ENCODE measurements at places on chromosomes 16 and 17.

- DNase-seq: peak; percentile 88
Measured at GRCh38 chr17:17440010-17440843, 36.6 kb upstream of the MED9 start.

- DNase-seq: no peak
Measured at GRCh38 chr16:73268366-73268993, 220.6 kb upstream of the ZFHX3 start.

DNA sequence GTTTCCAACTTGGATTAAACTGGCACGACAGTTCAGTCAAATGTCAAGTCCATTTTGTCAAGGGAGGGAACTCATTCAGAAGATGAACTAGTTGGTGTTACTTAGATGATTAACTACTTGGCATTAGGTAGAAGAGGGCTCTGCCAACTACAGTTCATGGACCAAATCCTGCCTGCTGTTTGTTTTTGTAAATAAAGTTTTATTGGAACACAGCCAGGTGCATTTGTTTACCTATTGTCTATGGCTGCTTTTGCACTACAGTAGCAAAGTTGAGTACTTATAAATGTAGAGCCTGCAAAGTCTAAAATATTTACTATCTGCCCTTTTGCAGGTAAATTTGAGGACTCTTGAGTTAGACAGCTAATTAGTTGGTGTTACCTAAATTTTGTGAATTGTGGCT lies 410.0 kb downstream of the MAF start:
- DNase-seq: no peak

GRCh38 chr17:7383371-7383741 lies 2.5 kb downstream of the TNK1 start:
- DNase-seq: no peak

- no peak for DNase-seq
Measured at GRCh38 chr16:66332634-66333610, 33.6 kb upstream of the CDH5 start.

GRCh38 chr17:3655766-3656165 lies 12.6 kb downstream of the TAX1BP3 start:
- DNase-seq: no peak

- no peak for DNase-seq
Measured at GRCh38 chr16:66376114-66376513, 9.6 kb downstream of the CDH5 start.

GRCh38 chr17:15490634-15491261 lies 23.3 kb upstream of the CDRT4 start:
- DNase-seq: peak; percentile 35

- no peak for DNase-seq
Measured at GRCh38 chr17:29214215-29215146, 32.2 kb upstream of the CRYBA1 start.

DNA sequence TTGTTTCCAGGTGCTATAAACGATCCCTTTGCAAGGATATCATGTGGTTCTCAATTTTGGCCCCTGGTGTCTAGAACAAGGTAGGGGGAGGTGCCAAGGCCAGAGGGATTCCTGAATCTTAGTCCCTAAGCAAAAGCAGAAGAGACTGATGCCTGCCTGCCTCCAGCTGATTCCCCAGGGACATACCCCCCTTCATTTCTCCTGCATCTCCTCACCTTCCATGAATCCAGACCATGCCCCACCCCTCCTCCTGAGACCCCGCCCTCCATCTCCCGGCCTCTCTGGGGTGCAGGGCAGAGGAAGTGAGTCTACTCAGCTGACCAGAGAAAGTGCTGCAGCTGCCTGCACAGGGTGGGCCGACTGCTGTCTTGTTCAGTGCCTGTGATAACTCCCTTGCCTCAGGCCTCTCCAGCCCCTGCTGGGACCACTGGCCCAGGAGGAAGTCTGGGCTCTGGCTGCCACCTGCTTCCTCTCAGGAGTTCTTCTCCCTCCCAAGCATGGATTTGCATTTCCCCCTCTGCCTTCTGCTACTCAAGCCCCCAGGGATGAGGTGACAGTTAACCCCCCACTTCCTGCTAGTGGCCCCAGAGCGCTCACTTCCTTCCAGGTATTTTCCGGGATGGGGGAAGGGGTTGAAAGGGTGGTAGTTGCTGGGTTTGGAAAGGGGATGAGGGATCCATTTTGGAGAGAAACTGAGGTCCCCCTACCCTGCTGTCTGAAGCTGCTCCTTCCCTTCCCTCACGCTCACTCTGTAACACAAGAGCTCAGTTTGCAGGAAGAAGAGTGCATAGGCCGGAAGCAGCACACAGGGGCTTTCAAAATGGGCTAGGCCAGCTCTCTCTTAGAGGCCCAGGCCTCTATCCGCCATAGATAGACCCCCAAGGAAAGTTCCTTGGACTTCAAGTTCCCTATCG lies 10.5 kb upstream of the TSPOAP1 start:
- peak; percentile 93 for DNase-seq

DNA sequence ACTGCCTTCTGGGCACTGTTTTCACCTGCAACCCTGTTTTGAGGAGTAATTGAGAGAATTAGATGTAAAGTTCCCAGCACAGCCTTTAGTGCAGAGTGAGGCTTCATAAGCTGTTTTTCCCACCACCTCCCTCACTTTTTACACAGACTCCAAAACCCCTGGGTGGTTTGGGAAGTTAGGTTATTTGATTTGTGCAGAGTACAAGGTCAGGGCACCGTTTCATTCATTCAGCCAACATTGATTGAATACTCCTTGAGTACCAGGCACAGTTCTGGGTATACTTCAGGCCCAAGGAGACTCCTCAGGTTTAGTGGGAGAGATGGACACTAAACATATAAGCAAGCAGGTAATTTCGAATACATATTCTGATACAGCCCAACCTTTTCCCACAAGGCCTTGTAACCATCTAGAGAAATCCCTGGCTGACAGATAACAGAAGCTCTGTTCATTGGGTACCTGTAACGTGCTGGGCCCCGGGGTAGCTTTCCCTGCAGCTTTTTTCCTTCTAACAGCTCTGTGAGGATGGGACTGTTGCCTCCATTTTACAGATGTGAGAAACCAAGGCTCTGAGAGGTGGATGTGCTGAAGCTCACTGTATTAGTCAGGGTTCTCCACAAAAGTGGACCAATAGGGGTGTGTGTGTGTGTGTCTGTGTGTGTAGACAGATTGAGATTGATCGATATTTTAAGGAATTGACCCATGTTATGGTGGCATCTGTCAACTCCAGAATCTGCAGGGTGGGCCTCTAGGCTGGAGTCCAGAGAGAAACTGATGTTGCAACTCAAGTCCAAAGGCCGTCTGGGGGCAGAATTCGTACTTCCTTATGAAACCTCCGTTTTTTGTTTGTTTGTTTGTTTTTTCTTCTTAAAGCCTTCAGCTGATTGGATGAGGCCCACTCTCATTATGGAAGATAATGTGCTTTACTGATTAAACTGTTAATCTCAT lies 234.7 kb downstream of the SNX29 start:
- no peak for DNase-seq

DNA sequence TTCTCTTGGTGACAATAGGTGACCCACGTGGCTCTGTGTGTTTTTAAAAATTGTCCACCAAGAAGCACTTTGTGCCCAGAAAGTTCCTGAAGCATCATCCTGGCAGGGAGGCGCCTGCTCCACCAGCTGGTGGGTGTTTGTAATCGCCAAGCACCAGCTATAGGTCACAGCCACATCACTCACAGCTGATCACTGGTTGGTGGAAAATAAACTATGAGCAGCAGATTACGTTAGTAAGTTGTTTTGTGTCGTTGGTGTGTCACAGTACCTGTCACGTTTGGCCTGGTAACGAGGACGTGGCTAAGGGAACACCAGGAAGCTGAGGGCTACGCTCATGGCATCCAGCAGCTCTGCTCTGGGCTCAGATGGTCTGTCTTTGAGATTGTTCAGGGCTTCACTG lies 10.1 kb downstream of the MRM3 start:
- no peak for DNase-seq

DNA sequence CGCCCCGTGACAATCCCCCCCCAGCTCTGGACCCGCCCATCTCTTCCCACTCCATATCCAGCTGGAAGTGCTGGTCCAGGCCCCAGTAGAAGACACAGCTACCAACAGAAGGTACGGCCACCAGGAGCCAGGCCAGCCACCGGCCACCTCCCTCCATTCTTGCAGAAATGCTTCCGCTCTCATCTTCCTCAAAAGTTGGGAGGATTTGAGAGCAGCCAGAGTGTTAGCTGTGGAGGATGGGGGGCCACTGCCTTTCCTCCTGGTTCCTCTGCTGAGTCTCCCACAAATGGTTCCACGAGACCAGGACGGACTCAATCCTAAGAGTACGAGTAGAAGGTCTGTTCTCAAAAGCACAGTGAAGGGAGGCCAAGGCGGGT lies 78.3 kb downstream of the GAS7 start:
- no peak for DNase-seq

DNA sequence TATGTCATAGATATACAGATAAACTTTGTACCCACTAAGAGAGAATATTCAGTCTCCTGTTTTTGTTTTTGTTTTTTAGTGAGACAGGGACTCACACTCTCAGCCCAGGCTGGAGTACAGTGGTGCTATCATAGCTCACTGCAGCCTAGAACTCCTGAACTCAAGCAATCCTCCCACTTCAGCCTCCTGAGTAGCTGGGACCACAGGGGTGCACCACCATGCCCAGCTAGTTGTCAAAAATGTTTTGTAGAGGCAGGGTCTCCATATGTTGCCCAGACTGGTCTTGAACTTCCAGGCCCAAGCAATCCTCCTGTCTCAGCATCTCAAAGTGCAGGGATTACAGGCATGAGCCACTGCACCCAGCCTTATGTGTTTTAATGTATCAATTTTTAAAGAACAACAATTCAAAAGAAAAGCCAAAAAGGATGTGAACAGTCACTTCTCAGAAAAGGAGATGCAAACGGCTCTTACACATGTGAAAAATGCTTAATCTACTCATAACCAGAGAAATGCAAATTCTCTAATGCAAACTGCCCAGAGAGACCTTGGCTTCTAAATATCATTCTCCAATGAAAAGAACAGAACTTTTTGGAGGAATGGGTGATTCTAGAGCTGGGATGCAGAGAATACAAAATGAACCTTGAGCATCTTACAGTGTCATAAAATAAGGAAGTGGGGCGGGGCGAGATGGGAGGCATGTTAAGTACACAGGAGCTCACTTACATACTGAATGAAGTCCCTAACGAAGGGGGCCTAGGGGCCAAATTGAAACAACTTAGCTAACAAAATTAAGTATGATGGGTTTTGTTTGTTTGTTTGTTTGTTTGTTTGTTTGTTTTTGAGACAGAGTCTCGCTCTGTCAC lies 7.3 kb upstream of the CMTM3 start:
- DNase-seq: no peak
